ENCODE measurements at places on chromosomes 3 and 15.

GRCh38 chr3:52106951-52107611, 47.1 kb downstream of the POC1A start:
- DNase-seq, result no peak

DNA sequence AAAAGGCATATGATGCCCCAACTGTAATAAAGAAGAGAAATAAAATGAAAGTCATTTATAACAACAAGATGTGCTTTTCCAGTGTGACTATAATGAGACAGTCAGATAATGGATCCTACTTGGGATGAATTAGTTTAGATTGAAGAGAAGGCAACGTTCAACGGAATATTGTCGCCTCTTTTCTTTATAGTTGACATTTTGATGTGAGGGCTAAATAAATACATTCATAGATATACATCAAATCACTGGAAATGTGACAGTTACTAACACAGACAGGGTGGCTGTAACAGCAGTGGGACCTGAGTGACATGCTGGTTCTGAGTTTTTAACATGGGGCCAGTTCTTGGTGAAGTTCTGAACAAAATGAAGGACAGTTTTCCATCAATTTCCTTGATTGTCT, 61.1 kb upstream of the ATP2B2 start:
- DNase-seq, result no peak

DNA sequence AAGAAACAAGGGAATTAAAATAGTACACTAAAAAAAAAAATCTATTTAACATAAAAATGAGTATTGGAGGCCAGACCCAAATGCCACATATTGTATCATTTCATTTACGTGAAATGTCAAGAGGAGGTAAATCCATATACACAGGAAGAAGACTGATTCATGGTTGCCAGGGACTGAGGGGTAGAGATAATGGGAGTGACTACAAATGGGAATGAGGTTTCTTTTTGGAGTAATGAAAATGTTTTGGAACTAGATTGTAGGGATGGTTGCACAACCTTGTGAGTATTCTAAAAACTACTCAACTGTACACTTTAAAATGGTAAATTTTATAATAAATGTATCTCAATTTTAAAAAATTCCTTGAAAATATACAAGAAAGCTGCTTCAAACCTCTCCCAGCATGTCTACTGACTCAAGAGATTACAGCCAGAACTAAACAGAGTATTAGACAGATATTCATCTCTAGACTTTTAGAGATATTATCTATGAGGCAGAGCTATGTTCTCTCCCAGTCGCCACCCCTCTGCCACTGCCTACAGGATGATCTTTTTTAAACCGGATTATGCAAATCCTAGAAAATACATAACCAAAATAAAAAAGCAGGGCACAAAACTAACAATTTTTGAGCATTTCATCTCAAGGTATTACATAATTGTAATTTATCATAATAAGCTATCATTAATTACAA, 6.2 kb downstream of the HLTF start:
- DNase-seq, result no peak

DNA sequence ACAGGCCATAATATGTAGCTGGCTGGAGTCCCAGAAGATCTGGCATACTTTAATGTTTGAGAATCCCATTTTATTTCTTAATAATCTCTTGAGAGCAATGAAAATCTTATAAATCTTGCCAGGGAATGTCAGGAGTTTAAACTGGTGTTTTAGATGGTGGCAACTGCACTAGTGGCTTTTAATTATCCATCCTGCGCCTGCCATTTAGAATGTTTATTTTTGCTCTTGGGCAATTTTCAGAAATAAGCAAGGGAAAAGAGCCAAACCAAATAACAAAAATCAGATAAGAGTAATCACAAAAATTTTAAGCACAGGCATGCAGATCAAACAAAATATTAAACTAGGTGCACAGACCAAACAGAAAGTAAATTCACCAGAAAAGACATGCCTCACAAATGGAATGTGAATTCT, 41.9 kb upstream of the UBP1 start:
- no peak for DNase-seq

- DNase-seq, result no peak
Observed at GRCh38 chr15:101156509-101157159, 95.2 kb downstream of the CHSY1 start.

GRCh38 chr15:27086805-27087204, 115.8 kb downstream of the GABRG3 start:
- DNase-seq, result no peak

GRCh38 chr3:159620873-159621272, 367.8 kb upstream of the IL12A start:
- no peak for DNase-seq

DNA sequence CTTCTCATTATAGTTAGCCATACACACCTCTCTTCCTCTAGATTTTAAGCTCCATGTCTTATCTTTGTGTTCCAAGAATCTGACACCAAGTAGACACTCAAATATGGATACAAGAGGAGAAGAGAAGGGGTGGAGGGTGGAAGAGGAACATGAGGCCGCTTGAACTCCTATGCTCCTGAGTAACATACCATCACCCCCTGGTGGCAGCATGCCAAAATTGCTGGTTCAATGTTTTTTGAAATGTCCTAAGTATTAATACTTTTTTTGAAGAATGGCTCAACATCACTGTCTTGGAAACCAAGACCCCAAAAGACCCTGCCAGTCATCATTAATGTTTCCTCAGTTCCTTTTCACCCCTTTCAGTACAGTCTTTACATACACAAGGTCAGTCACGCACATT, 71.8 kb upstream of the HACD2 start:
- no peak for DNase-seq

DNA sequence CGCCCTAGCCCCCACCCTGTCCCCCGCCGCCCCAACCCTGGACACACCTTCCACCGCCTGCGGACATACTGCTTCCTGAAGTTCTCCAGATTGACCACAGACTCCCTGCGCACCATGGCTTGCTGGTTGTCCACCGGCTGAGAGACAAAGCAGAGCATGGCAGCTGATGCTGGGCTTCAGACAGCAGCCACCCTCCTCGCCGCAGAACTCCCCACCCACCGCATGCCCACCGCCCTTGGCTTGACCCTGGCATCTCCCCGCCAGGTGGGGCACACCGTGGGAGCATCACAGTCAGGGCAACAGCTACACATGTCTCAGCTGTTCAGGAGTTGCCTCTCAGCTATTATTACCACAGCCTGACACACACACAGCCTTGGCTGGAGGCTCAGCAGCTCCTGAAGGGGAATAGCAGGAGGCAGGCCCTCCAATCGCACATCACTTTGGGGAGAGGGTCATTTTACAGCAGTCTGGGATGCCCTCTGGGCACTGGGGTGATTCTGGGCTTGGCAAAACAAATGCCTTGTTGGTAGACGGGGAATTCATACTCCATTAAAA, 78.4 kb upstream of the HERC1 start:
- DNase-seq, result no peak

DNA sequence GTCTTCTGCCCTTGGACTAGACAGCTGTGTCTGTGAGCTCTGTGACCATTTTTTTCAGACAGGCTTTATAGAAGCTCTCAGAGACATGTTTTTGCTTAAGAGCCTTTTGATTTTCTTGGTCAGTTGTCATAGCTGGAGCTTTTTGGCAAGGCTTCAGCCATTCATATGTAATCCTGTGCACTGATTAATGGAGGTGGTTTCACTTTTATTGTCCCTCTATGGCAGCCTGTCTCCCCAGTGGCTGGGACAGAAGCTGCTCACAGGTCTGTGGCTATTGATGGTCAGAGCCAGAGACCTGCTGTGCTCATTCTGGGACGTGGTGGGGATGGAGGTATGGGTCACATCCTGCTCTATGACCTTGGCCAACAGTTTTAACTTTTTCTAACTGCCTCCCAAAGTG, 226.6 kb upstream of the LRRFIP2 start:
- DNase-seq, result no peak

DNA sequence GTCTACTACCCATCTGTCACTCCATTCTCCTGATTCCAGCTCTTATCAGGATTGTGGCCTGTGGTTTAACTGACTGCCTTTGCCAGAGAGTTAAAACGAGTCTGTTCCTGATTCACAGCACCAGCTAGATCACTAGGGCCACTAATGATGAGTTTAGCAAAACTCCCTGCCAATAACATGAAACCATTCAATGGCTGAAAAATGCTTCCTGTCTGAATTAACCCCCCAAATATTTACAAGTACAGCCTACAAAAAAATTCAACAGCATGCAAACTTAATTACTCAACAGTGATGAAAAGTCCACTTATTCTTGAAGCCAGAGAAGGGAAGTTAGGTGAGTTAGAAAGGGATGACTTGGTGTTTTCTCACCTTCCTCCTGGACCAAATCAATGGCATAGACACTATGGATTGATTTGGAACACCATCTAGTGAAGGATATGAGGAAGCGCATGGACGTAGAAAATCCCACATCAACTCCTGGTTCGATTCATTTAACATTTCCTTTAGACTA, 141.4 kb downstream of the TGFBR2 start:
- DNase-seq, result no peak

GRCh38 chr3:152497457-152497856, 228.7 kb downstream of the MBNL1 start:
- DNase-seq, result no peak

- no peak for DNase-seq
Observed at GRCh38 chr3:140601881-140602280, 76.0 kb upstream of the TRIM42 start.

DNA sequence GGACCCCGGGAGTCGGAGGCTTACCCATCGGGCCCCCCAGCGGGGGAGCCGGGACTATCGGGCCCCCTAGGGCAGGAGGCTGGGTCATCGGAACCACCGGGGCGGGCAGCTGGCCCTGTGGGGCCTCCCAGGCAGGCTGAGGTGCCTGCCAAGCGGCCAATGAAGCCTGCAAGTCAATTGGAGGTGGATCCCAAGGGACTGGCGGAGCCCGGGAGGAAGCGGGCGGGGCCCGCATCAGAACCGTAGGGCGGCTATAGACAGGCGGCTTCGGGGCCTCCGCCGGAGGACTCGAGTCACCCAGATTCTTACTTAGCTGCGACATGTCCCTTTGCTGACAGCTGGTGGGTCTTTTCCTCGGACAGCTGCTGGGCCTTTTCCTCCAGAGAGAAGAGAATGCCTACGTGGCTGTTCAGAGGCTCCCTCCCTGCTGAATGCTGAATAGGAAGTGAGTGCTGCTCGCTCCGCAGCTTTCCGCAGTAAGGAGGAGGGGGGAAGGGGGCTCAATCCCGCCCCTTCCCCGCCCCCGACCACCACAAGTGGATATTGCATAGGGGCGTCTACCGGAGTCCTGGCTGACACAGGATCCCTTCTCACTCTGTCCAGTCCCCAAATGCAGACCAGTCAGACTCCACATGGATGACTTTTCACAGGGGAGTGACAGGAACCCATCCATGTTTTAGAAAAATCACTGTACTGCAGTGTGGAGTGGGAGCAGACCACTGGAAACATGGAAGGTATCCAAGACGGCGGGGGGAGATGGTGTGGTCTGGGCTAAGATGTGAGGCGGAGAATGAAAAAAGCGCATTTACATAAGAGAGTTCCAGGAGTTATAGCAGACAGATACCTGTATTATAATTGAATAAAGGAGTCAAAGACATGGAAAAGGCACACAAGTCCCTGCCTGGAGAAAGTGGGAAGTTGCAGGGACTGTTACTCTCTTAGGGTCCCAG, at the start of gene MAGEL2:
MAGEL2 (minus strand) TSS at position 447 of the 950 bp plus-strand sequence; CDS start at position 322, 125 bp downstream.
- DNase-seq, result no peak

- no peak for DNase-seq
Observed at GRCh38 chr3:123883701-123884202, 380 bp downstream of the MYLK start.

GRCh38 chr15:73951601-73952000, 25.3 kb downstream of the LOXL1 start:
- no peak for DNase-seq

DNA sequence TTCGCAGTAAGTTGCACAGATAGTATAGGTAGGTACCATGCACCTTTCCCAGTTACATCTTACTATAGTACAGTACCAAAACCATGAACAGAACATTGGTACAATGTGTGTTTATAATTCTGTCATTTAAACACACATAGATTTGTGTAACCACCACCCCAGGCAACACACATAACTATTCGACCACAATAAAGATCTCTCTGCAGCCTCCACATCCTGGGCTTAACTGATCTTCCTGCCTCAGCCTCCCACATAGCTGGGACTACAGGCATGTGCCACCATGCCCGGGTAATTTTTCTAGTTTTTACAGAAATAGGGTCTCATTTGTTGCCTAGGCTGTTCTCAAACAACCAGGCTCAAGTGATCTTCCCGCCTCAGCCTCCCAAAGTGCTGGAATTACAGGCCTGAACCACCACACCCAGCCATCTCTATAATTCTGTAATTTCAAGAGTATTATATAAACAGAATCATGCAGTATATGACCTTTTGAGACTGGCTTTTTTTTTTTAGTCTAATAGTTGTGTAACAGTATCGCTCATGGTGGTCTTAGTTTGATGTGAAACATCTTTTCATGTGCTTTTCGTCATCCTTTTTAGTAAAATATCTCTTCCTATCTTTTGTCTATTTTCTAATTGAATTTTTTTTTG, 13.3 kb upstream of the TMF1 start:
- no peak for DNase-seq

GRCh38 chr3:57691411-57692132, 1.3 kb downstream of the DENND6A start:
- no peak for DNase-seq

DNA sequence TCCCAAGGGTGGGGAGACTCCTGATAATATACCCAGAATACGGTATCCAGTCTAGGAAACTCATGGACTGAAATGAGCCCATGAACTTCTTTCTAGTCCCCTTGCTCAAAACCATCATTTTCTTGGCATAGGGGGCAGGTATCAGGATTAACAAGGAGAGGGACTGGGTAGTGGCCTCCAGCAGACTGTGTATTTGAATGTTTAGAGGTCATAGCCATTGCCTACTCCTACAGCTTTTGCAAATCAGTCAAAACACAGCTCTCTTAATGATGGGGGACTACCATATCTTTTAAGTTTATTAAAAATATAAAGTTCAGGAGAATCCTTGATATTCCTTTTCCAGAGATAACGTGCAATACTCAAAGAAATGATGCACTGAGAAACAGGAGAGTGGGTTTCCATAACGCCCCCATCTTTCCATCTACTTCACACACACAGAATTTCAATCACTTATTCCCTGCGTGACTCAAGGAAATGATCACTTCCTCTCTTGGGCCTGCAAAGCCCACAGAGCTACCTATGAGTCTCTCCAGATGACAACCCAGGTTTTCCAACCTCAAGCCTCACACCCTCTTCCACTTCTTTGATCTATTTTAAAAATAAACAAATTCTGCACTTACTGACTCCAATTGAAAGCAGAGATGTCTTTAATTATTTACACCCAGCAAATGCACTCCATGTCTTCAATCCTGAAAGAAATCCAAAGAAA, 584.0 kb upstream of the LMCD1 start:
- no peak for DNase-seq

All from stimulated activated CD4-positive, alpha-beta T cell treated with anti-CD3 and anti-CD28 coated beads, Interleukin-1b, Interleukin-23, amount 100 ng/mL, for 1 hour (primary cell).